ENCODE measurements at places on chromosomes 4 and X.

- DNase-seq, result no peak
These were observed 119.3 kb downstream of the AFF1 start for GRCh38 chr4:87053802-87054767.

- DNase-seq, result no peak
These were observed 32.9 kb downstream of the CCSER1 start for GRCh38 chr4:90160044-90160443.

DNA sequence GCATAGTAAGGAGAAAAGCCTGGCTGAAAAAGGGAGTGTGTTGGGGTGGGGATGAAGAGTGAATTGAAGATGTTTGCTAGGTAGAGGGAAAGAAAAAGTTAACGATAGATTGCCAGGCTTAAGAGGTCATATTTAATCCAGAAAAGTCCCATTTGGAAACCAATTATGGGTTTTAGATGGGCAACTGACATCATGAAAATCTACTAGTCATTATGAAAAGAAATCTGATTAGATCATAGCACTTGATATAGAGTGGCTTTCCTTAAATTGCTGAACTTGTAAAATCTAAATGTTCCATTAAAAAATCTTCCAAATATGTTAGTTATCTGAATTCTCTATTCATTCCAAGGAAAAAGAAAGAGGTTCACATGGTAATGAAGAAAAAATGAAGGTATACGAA, 37.5 kb upstream of the IL21 start:
- no peak for DNase-seq

DNA sequence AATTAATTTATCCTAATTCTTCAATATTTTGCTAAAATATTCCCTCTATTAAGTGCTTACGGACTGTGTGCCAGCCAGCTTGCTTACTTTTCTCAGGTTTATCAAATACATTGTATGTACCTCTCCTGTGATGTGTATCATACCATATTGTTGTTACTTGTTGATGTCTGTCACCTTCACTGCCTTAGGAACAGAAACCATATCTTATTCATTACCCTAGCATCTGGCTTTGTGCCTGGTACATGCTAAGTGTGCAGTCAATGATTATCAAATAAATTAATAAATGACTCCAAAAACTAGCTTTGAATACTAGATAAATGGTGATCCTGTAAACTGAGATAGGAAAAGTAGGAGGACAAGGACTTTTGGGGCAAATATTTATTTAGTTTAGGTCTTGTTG, 6.9 kb downstream of the CLCN3 start:
- DNase-seq, result no peak

DNA sequence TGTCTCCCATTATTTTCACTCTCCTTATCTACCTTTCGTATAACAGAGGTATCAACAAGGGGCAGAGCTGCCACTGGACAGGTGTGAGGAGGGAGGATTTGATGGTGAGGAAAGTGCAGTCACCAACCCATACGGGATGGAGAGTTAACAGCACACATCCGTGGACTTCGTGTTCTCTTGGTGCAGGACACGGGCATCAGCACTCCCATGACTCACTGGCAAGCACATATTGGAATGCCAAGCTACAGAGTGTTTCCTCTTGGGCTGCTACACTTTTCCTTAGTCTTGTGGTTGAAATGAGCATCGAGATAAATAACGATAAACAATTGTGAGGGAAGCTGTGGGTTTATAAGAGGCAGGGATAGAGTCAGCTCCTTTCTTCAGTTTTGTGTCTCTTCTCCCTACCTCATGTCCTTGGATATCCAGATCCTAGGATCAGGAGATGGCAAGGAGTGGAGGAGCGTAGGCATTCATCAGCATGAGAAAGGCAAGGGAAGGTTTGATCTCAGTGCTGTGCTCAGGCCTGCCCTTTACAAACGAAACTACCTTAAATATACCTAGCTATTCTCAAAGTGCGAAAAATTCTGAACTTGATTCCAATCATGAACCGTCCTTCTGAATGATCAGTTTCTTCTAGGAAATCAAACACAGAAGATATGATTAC, 96.3 kb downstream of the ZNF827 start:
- no peak for DNase-seq

GRCh38 chrX:134679221-134679620, 20.9 kb upstream of the PLAC1 start:
- no peak for DNase-seq

DNA sequence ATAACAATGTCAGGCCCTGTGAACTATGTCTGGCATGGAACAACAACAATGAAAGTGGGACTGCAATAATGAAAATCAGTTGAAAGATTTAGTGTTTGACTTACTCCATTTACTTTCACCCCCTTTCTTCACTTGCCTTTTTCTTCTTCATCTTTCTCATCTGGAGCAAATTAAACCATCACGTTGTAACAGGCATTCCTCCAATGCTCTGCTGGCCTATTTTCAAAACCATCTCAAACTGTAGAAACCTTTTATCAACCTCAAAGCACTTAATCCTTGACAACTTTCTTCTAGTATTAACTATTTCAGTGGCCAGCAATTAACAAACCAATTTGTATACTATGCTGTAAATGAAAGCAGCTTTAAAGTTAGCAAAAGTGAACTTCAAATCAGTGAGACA, 8.3 kb downstream of the KLHL13 start:
- no peak for DNase-seq

GRCh38 chr4:8103421-8104390, 54.9 kb downstream of the ABLIM2 start:
- DNase-seq, result no peak

DNA sequence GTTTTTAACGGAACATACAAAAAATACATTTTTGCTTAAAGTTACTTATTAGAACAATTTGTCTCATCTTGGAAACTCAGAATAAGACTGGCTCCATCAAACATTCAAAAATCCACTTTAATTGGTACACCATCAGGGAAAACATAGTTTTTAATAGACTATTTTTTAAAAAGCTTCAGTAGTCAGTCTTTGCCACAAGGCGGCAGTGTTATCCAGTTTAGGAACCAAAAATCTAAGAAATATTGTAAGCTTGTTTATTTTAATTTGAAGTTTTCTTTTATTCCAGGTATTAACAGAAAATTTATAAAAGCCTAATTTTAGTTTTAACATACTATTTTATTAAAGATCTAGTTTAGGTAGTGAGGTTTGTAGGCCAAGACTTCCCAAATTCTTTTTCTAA, 107.7 kb downstream of the APOOL start:
- DNase-seq, result no peak

DNA sequence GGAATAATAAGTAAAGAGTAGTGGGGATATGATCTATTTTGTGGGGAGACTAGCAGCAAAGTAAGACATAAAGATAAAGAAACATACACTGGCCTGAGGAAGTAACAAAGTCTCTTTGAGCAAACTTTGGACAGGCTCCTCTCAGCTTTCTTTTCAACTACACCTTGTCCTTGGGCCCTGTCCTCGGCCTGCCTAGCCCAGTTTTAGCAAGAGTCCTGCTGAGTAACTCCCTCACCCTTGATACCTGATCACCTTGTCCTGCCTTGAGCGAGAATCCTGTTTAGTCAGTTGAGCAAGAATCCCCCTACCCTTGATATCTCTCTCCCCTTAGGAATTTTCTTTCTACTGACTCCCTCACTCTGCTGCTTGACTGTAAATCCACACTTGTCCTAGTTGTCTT, 11.5 kb downstream of the HNRNPH2 start:
- no peak for DNase-seq

DNA sequence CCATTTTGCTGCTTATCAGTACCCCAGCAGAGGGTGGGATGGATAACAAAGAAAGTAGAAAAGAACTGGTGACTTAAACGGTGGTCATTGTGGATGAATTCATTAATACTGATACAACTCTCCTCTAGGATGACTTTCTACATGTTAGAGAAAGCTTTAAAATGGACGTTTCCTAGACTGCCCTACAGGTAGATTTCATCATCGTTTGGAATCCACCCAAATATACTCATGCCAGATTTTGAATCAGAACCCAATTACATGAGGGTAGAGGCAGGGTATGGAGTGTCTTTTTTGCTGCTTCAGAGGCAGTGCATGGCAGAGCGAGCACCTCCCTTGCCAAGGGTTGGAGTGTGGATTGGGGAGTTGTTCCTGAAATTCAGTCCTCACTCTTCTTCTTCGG, 13.3 kb upstream of the ANTXR2 start:
- no peak for DNase-seq

DNA sequence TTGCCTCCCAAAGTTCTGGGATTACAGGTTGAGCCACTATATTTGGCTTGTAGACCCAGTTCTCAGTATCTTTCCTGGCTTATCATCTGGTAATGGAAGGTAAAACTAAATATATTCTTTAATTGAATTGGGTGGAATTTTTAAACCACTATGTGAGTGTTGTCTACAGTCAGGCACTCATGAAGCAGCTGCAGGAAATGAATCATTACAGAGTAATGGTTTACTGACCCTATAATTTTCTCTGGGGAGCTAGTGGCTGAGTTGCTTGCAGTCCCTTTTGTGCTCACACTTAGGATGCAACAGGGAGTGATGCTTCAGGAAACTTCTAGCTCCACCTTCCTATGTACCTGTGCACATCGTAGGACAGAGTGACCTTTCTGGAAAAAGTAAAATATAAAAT, 4.1 kb upstream of the UGT2B7 start:
- DNase-seq, result no peak

- no peak for DNase-seq
These were observed 306.2 kb downstream of the INPP4B start for GRCh38 chr4:142539796-142540482.

GRCh38 chrX:100980608-100981497, 11.3 kb downstream of the ARL13A start:
- DNase-seq, result no peak

DNA sequence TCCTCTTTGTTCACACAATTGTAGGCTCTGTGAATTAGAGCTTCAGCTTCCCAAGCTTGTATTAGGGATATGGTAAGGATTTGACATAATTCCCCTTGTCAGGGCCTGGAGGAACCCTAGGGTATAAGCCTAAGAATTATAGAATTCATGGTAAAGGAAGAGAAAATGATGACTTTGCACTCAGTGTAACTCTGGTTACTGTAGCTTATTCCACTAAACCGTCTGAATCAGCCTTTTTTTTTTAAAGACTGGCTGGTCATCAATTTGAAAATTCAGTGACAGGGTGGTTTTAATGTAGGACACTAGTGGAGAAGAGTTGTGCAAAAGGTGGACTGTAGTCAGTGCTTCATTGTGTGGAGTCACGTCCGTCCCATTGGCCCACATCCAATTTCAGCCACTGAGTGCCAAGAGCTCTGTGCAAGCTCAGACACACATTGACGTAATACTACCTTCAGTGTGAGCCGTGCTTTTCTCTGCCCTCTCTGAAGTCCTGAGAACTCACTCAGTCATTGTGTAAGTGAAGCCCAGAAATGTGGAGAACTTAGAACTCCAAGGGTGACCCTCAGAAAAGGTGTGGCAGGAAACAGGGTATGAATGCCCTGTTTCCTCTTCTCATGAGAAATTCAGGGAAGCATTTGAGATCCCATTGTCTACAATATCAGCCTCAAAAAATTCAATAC, 449.8 kb downstream of the C4orf33 start:
- no peak for DNase-seq

DNA sequence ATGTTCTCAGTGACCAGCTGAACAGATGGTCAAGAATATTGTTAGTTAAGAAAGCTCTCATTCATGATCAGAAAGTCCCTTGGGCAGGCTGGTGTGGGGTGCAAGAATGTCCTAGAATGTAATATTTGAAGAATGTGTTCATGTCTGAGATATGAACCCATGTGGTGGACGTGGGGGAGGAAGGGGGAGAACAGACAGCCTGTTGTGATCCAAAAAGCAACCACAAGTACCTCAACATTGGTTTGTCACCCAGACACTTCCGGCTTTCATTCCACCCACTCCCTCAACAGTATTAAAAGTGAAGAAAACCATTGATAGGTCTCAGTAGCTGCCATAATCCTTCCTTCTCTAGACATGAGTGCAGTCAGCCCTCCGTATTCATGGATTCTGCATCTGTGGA, 82.2 kb downstream of the MAML3 start:
- DNase-seq, result peak; percentile 35

DNA sequence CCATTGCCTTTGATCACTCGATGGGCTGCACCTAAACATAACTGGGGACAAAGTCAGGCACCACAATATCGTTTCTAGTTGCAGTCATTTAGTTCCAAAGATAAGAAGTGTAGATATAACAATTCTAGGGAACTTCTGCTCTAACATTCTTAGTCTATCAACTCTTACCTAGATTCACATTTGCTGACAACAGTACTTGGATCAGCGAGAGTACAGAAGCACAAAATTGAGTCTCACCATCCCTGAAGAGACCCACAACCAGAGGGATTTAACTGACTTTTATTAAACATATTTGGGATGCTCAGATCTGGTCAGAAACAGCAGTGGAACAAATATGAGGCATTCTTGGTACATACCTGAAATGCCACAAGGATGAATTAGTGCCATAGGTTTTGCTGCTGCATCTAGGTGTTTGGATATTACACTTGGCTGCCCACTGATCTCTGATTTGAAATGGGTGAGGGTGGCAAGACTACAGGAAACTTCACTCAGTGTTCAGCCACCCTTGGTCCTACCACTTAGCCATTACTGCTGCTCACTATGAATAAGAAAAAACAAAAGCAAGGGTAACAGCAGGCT, 28.9 kb upstream of the HUWE1 start:
- no peak for DNase-seq

DNA sequence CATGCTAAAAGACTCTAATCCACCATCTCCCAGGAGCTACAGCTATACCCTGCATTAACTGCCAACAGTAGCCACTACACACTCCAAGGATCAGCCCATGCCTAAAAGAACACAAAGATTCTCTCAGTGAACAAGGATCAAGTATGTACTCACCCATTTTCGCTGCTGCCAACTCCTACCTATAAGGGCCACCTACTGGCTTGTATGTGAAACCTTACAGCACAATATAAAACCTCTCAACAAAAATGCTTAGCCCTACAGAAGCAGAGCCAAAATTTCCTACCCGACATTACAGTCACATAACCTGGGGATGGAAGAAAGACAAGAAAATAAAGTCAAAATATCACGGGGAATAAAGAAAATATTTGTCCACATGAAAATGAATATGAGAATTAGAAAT, 562.8 kb upstream of the POU3F4 start:
- no peak for DNase-seq

- DNase-seq, result no peak
These were observed 179.7 kb downstream of the STIM2 start for GRCh38 chr4:27040356-27040755.

- DNase-seq, result no peak
These were observed 44.8 kb downstream of the NPFFR2 start for GRCh38 chr4:72076562-72076961.

GRCh38 chr4:169243825-169244609, 26.7 kb downstream of the SH3RF1 start:
- no peak for DNase-seq

DNA sequence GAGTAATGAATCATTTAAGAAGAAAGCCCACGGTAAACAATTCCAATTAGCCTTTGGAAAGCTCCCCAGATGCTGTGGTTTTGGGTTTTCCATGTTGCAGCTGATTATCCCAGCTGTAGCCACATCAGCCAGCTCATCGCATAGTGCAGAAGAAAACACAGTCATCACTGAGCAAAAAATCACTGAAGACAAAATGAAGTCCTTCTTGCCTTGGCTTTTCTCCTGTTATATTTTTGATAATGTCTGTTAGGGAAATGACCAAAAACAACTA, 193.0 kb upstream of the C1QTNF7 start:
- no peak for DNase-seq

GRCh38 chr4:145298885-145299284, 118.5 kb upstream of the OTUD4 start:
- DNase-seq, result no peak

- no peak for DNase-seq
These were observed 1682.7 kb upstream of the AGA start for GRCh38 chr4:179124957-179125356.

- DNase-seq, result no peak
These were observed 143.6 kb downstream of the TMEM164 start for GRCh38 chrX:110146521-110146920.

GRCh38 chr4:55013431-55013955, 111.9 kb downstream of the KDR start:
- DNase-seq, result no peak

All from stimulated activated CD8-positive, alpha-beta memory T cell treated with anti-CD3 and anti-CD28 coated beads, Interleukin-7, amount 100 ng/mL, for 1 hour (primary cell).